ENCODE measurements at places on chromosomes 7 and 10.

- peak; percentile 89 for DNase-seq
Observed at GRCh38 chr7:154777023-154777422, 225.9 kb downstream of the PAXIP1 start.

DNA sequence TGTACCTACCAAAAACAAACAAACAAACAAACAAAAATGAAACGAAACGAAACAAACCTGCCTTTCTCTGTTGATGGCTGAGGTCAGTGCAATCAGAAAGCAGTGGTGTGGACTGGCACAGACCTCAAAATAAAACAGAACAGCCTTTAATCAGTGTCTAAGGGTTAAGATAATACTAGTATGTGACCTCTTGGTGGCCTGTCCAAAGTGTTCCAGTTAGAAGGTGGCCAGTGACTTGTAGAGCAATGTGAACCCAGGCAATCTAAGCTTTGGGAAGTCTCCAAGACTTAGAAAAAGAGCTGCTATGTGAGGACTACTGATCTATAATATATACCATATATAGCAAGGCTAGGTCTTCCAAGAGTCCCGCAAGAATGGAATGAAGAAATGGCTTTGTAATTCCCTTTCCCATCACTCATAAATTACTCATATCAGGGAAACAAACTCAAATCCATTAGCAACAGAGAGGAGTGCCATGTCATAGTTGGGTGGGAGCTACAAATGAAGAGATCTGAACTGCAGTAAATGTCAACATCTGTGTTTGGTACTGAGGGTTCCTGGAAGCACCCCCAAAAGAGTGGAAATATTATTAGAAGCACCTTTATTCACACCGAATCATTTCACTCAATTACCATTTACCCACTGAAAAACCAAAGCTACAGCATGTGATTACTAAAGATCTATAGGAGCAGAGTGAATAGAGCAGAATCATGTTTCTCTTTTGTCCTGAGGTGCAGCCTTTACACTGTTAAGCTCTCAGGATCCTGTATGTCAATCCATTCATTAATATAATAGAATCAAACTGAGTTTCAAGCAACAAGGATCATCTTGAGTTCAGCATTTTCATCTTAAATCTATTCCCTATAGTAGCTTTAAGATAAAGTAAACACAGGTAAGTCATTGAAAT lies 28.0 kb downstream of the ABLIM1 start:
- peak; percentile 78 for DNase-seq

- peak; percentile 64 for DNase-seq
Observed at GRCh38 chr10:110706690-110707098, 62.6 kb downstream of the RBM20 start.

GRCh38 chr10:33666686-33667480 lies 332.4 kb upstream of the NRP1 start:
- DNase-seq: no peak

GRCh38 chr7:130150587-130150986 lies 54.6 kb downstream of the TMEM209 start:
- no peak for DNase-seq

- DNase-seq: no peak
Observed at GRCh38 chr7:20122073-20122472, 95.1 kb downstream of the MACC1 start.

- DNase-seq: peak; percentile 68
Observed at GRCh38 chr7:148698397-148699023, at the start of gene CUL1. CUL1 (plus strand) TSS chr7:148698903; CDS start chr7:148730123, 31,220 bp downstream.

- no peak for DNase-seq
Observed at GRCh38 chr10:100883312-100883821, 29.4 kb upstream of the SLF2 start.

GRCh38 chr7:106151459-106152312 lies 39.6 kb upstream of the SYPL1 start:
- no peak for DNase-seq

GRCh38 chr7:149828357-149829309 lies 9.5 kb upstream of the ZNF862 start:
- DNase-seq: no peak

Measured in RCC 7860 (cell line).